ENCODE measurements at places on chromosomes 2 and 18.

DNA sequence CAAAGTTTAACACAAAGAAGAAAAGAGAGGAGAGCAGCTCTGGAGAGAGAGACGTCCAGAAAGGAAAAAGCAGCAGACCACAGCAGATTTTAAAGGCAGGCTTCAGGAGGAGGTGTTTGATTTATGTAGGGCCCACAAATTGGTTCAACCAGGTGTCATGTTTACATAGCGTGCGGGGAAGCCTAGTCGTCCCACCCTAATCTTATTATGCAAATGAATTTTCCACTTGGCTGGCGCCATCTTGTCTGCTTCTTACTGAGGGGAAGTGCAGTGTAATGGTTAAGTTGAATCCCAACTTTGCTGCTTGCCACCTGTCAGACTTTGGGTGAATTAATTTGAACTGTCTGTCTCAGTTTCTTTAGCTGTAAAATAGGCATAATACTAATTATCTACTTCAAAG is 282.4 kb upstream of the CYRIA start:
- DNase-seq, result peak; percentile 81

DNA sequence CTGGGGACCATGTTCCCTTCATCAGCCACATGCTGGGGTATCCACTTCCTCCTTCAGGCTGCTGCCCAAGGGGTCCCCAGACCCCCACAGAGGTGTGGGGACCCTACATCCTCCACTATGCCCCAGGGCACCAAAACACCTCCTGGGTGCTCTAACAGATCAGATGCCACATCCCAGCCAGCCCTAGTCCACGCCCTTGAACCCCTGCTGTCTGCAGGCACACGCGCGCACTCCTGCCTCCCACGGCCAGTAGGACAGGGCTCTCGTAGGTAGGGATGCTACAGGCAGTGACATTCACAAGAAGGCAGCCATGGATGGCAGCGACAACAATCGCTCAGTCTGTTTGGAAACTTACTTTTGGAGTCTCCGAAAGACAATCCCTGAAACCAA is 3.0 kb upstream of the GPC1 start:
- no peak for DNase-seq

DNA sequence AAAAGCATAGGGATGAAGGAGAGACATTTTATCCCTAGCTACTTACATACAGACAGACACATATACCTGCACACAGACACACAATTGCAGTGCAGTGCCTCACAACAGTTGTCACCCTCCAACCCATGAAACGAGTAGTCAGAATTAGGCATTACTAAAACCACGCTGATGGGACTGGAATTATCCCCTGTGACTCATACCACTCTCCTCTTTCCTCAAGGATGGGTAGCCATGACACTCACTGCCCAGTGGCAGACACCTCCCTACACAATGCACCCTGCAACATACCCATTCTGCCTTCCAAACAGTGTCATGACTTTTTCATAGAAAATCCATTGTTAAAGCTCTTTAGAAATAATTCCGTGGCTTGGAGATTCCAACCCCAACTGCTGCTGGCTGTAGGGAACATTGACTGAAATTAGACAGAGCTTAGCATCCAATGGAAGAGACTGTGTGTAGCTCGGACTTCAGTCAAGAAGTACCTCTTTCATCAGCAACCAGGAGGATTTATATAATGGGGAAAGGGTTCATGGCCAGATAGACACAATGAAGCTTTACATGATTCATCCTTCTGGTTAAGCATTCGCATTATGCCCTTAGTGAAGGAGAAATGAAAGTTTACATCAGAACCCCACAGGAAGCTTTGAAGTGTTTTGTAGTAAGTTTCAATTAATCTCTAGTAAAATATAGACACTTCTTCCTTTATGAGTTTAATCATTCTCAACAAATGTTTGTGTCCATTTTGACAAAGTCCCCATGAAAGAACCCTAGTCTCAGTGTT is 155.2 kb downstream of the FBXO15 start:
- no peak for DNase-seq

- no peak for DNase-seq
Measured at GRCh38 chr18:47436871-47437270, 185.4 kb upstream of the SKOR2 start.

DNA sequence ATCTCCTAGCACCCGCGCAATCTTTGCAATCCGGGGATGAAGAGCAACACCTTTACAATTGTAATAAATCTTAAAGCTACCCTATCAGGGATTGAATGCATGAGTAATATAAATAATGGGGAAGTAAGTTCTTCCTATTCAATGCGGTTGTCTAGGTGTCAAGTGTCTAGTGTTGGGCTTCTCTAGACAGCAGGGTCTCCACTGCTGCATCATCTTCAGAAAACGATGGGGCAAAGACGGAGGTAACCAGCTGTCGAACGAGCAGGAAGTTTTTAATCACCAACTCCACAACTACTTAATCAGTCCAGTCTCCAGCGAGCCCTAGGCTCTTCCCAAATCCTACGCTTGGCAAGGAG is 573 bp downstream of the STAM2 start:
- no peak for DNase-seq

- DNase-seq, result no peak
Measured at GRCh38 chr2:16665748-16666448, at the start of gene CYRIA. Gene CYRIA (minus strand): TSS chr2:16665834. CDS start chr2:16588119, 77,715 bp downstream.

GRCh38 chr2:151887164-151887563 is 58.9 kb upstream of the ARL5A start:
- DNase-seq, result no peak

- DNase-seq, result no peak
Measured at GRCh38 chr2:239822146-239822831, 202.9 kb downstream of the NDUFA10 start.

- DNase-seq, result peak; percentile 16
Measured at GRCh38 chr2:177239932-177240630, 24.4 kb downstream of the NFE2L2 start.

- no peak for DNase-seq
Measured at GRCh38 chr2:41997561-41997960, 50.3 kb upstream of the PKDCC start.

DNA sequence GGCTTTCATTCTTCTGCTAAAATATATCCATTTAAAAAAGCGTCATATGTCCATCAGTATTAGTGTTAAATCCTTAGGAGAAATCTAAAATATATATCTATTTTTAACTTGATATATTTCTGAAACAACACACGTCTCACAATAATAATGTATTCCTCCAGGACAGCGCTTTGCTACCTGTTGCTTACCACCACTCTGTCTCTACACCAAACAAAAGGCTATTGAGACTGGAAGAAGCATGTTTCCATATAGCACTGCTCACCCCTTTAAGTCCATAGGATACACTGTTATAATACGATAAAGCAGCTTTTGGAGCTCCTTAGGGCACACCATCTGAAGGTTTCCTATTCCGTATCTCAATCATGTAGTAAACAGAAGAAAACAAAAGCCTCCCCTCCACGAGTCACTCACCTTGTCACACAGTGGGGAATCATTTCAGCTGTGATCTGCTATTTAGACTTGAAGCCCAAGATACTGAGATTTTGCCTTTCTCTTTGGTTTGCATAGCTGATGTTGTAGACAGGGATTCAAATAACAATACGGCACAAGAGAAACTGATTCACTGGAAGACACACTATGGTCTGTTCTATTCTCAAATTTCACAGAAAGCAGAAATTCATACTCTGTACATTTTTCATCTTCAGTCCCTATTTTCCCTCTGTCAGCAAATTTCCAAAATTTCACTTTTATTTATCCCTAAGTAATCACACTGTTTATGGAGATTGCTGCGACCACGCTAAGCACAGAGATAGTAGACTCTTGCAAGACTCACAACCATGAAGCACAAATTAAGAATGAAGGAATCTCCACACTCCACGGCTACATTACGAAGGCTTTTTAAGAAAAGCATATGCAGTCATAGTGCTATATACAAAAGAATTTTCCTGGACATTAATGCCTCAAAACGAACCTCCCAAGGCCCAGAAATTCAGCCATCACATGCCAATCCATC is 187.1 kb downstream of the TCF4 start:
- DNase-seq, result no peak

DNA sequence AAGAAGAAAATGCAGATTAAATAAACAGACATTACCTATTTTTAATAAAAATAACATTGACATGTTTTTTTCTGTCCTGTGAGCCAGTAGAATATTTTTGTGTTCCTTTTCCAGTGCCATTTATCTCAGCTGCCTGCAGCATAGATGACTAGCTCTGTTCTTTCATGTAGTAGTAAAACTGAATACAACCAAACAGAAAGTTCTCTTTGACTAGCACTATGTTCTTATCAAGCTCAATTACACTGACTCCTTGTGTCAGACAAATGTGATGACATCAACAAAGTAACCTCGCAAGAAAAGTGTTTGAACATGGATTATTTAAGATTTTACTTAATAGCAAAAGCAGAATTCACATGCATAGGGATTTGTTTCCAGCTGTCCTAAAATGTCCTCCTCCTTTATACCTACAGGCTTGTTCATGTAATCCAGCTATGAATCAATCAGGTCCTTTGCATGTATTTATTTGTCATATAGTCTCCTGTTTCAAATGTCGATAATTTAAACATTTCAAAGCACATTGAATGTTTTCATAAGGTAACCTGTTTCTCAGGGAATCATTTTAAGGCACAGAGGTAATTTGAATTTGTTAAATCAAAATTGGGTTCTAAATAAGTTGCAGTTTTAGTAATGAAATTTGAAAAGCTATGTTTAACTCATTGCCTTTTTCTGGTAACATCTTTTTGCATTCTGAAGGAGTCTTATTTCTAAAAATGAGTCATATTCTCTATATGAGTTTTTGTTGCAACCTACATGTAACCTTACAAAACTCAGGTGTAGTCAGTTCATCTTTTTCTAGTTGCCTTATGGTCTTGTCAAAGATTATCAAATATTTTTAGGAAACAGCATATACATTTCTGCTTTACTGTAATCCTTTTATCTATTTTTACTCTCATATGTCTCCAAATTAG is 215.3 kb upstream of the GULP1 start:
- DNase-seq, result no peak

- no peak for DNase-seq
Measured at GRCh38 chr2:201734111-201734510, 35.7 kb upstream of the MPP4 start.

DNA sequence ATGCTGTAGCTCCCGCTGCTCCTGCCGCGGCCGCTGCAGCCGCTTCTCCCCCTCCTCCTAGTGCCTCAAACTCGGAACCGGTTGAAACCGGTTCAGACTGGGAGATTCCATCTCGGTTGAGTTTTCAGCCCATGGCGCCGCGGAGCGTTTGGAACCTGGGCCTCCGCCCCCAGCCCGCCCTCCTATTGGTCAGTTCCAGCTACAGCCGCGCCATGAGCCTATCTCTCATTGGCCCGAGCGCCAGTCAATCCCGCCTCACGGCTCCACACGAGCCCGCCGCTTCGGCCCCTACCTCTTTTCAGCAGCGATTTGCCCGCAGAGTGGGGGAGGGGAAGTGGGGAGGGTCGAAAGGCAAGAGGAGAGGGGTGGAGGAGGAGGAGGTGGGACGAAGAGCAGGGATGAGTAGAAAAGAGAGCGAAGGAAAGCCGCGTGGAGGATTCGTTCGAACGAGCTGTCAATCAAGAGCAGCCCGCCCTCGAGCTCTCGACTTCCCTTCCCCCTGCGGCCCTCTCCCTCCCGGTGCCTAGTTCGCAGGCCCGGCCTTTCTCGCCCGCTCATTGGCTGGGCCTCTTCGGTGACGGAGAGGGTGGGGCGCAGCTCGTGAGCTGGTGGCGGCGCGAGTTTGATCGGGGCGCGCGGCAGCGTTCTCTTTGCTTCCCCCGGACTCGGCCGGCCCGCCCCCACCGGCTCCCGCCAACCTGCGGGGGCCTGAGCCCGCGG is at the start of gene XPO1:
TSS of gene XPO1 (minus strand) at position 157 of the 720 bp plus-strand sequence. CDS start 4,459 bp downstream, outside the sequence.
- peak; percentile 98 for DNase-seq

- DNase-seq, result no peak
Measured at GRCh38 chr2:46555646-46556234, 76.4 kb downstream of the TMEM247 start.

DNA sequence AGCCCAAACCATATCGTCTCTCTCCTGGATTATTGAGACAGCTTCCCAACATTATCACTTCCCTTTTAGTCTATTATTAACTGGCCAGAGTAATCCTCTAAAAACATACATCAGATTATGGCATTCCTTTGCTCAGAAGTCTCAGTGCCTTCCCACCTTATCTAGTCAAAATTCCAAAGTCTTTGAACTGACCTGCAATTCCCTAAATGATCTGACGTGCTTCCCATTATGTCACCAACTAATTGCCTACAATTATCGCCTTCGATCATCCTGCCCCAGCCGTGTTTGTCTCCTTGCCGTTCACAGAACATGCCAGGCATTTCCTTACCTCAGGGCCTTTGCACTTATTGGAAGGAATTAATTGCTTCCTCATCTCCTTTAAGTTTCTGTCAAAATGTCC is 332.4 kb downstream of the IRS1 start:
- no peak for DNase-seq

DNA sequence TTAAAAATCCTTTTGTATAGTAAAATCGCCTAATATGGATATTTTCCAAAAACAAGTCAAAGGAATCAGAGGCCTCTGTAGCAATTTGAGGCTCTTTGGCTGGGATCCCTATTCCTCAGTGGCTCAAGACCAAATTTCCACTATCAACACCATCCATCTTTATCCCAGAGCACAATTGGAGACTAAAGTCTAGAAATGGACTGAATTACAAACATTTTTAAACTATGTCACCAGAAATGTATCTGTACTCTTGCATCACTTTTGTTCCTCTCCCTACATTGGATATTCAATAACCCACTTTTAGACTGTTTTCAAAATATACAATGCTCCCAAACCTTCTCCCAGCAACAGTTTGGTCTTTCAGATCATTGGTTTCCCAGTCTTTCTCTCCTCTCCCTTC is 140.4 kb upstream of the KLHL29 start:
- no peak for DNase-seq

DNA sequence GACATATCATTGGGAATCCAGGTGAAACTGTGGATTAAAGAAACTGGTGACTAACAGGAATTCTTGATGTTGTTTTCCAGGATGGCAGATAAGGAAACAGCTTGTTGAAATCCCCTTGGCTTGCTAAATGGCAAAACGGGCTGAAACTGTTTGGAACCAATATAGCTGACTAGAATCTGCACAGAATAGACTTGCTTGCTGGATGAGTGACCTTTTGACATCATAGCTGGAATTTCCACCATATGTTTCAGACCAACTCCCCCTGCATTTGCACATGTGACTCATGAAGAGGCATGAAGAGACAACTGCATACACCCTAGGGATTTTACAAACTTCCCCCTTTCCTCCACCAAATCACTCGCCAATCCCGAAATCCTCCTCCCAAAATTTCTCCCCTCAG is 87.7 kb upstream of the LYPD1 start:
- no peak for DNase-seq

GRCh38 chr18:23703057-23703986 is 14.1 kb downstream of the LAMA3 start:
- DNase-seq, result no peak

DNA sequence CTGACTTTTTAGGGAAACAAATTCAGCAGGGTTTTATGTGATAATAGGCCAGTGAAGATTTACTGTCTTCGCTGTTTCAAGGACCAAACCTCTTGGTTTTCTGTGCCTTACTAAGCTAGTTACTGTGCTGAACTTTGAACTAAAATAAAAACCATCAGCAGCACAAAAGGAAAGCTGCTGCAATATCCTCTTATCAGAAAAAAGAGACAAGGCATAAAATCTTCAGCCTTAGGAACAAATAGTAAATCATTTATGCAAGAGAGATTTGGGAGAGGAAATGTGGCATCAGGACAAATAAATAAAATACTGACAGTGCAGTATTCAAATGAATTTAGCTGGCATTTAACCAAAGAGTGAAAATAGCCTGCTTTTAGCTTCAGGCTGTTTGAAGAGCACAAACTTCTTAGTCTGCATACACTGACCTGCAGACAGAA is 64.1 kb upstream of the EHBP1 start:
- DNase-seq, result no peak

Measured in NCI-H1436 treated with DMSO at 0.1 percent for 48 hours (cell line).